Activated naive CD4-positive, alpha-beta T cell treated with Interleukin-2 at 50 U/mL for 16 hours (primary cell): ENCODE measurements at places on chromosomes 6 and 20.

GRCh38 chr6:13124131-13124530 is 204.2 kb downstream of the TBC1D7 start:
- no peak for DNase-seq

GRCh38 chr6:153625089-153625488 is 414.0 kb upstream of the OPRM1 start:
- no peak for DNase-seq

- DNase-seq, result no peak
These were observed 17.2 kb downstream of the SERINC3 start for GRCh38 chr20:44504402-44505307.

DNA sequence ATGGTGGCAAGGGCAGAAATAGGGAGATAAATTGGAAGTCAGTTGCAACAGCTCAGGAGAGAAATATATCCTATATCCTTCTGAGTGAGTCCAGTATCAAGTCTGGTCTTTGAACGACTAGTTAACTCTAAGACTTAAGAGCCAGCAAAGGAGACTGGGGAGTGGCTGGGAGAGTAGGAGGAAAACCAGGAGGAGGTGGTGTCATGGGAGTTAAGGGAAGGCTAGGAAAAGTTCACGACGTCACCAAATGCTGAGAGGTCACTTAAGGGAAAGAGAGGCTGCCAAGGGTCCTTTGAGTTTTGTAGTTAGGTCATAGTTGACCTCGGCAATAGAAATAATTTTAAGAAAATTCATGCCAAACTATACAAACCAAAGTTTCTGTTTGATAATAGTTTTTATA is 25.1 kb downstream of the ACOT13 start:
- DNase-seq, result no peak

GRCh38 chr6:46410334-46410953 is 80.8 kb downstream of the RCAN2 start:
- no peak for DNase-seq

- no peak for DNase-seq
These were observed 5.8 kb downstream of the HMGA1 start for GRCh38 chr6:34242252-34243130.

DNA sequence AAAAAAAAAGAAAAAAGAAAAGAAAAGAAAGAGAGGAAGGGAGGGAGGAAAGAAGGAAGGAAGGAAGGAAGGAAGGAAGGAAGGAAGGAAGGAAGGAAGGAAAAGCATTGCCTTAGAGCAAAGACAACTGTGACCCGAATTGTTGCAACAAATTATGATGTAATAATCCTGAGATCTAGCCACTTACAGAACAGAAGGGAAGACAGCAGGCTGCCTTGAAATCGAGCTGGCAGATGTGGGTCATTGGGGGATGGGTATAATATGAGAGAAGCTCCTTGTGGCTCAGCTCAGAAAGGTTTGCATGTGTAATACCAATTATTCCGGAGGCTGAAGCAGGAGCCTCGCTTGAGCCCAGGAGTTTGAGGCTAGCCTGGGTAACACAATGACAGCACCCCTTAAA is 208.1 kb upstream of the PROKR2 start:
- DNase-seq, result no peak

- DNase-seq, result no peak
These were observed 161.4 kb downstream of the MTFR2 start for GRCh38 chr6:136088693-136089092.

- no peak for DNase-seq
These were observed 49.5 kb downstream of the NCOA3 start for GRCh38 chr20:47551222-47551621.

DNA sequence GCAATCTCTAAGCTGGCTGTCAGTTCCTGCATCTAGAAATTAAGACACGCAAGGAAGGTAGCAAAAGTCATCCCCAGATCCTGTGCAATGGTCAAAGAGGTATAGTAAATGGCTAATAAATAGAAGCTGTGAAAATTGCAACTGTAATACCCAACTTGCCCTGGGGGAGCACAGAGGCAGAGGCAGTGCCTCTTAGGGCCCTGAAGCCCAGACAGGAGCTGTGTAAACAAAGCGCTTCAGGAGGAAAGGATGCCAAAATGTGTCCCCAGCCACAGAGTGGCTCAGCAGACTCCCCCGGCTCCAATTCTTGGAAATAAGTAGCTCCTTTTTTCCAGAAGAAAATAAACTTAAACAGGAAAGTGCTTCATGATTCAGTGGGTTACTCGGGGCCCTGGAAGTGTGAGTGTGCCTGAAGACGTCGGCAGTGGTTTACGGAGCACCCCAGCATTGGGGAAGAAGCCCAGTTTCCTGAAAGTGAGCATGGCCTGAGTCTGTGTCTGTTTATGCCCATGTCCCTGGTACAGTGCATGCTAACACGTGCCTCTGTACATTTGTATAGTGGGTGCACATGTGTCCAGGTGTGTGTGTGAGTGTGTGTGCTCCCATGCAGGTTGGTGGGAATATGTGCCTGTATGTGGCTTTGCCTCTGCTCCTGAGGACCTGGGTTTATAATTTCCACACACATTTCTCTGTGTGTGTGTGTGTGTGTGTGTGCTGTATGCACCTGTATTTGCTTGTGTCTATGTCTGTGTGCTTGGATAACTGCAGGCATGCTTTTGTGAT is 246.7 kb downstream of the MAFB start:
- DNase-seq, result no peak

- no peak for DNase-seq
These were observed 39.6 kb downstream of the SLX4IP start for GRCh38 chr20:10474606-10475184.

DNA sequence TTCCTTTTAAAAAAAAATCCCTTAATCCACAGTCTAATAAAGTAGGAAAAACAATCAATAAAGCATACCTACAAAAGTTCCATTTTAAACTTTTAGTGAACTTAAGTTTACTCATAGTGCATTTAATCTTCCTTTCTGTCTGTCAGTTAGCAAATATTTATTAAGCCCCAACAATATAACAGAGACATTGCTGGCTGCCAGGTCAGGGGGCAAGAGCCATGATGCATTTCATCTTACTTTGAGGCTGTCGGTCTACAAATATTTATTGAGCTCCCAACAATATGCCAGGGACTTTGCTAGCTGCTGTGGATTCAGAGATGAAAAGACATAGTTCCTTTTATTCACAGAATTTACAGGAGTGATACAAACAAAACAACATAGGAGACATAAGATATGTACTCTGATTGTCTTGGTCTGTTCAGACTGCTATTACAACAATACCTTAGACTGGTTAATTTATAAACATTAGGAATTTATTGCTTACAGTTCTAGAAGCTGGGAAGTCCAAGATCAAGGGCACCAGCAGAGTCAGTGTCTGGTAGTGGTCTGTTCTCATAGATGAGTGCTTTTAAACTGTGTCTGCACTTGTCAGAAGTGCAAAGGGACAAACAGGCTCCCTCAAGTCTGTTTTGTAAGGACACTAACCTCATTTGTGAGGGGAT is 118.6 kb downstream of the PLCB1 start:
- DNase-seq, result no peak

DNA sequence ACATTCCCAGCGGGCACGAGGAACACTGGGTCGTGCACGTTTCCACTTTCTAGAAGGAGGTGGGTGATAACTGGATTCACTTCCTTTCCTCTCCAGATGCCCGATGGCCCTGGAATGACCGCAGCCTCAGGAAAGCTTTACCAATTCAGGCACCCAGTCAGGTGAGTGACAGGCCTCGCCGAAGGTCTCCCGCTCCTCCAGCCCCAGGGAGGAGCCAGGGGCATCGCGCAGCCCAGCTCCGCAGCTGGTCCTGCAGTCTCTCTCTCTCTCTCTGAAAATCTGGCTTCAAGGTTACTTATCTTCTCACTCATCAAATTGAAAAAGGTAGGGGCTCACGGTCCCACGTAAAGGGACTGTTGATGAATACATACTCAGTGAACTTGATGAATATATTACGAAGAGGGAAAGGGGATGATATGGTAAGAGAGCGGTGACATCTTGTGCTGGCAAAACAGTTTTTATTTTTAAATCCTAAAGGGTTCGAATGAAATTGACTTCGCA is 891 bp downstream of the RIPPLY2 start:
- DNase-seq, result no peak

DNA sequence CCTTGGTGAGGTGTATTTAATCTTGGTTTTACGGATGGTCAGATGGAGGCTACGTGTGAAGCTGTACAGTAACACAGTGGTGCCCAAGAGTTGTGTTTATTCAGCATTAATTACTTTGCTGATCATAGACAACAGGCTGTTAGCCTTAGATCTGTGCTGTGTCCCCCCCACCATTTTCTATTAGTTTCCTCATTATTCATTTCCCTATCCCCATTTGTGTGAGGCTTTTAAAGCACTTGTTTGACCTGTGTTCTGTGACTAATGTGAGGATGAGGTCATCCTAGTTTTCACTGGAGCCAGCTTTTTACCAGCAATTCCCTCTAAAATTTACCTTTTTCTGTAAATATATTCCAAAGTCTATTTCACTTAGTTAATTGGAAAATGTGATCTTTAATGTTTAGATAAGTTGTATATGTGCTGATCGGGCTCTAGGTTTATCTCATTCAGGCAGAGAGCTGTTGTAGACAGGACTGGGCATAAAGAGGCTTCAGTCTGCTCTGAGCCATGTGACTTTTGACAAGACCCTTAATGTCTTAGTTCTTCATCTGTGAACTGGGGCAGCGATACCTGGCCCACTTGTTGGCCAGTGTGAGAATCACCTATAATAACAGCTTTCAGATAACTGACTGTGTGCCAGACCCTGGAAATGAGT is 8.4 kb downstream of the MAPRE1 start:
- DNase-seq, result no peak

- no peak for DNase-seq
These were observed 74.6 kb downstream of the KIF16B start for GRCh38 chr20:16498526-16499253.

- no peak for DNase-seq
These were observed 13.0 kb upstream of the TSHZ2 start for GRCh38 chr20:52959125-52959524.

- DNase-seq, result no peak
These were observed 190.5 kb downstream of the SLC16A10 start for GRCh38 chr6:111277819-111278218.

DNA sequence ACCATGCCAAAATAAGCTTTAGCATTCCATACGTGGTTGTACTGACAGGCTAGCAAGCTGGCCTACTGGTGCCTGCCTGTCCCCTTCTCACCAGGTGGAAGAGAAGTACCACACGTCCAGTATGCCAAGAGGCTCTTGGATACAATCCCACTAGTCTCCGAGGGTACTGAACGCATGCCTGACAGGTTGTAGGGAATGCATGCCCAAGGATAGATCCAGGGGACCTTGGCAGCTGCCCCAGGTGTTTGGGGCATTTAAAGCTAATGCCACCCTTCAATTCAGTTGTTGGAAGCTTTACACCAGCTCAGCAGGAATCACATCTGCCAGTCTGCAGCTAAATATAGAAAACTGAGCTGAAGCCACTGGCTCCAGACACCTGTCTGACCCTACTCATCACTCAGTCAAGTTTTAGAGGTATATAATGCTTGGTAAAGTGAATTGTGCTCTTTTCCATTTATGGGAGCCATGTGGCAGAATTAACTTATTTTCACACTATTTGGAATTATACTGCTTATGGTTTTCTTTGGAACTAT is 4.9 kb downstream of the TUBB2B start:
- DNase-seq, result no peak

DNA sequence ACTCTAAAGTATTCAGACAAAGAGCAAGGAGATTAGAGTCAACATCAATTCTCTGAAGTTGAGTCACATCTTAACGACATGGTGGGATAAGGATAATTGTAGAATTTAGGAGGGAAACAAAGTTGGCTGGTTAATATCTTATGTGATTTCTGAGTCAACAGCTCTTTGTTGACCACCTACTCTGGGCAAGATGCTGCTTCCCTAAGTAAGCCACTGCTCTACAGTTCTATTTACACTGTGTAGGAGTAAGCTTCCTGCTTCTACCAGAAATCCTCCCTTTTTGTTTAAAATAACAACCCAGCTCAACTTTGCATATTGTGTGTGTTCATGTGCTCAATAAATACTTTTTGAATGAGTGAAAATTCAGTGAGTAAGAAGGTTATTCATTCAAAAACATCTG is 3.1 kb downstream of the HS3ST5 start:
- DNase-seq, result no peak

- no peak for DNase-seq
These were observed 208.0 kb downstream of the ARHGAP18 start for GRCh38 chr6:129501740-129502660.

DNA sequence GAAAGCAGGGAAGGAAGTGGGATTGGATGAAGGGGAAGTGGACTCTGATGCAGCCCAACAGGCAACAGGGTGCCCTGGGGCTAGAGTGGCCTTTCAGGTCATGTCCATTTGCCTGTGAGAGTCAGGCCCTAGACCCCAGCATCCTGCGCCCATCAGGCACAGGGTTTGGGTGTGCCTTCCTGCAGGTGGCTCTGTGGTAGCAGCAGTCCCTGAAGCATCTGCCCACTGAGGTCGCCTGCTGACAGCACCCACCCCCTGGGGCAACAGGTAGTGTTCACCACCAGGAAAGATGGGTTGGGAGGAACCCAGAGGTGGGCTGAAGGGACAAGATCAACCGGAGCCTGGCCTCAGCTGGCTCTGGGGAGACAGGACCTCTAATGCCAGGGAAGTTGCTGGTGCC is 3.6 kb downstream of the PACSIN1 start:
- DNase-seq, result no peak

DNA sequence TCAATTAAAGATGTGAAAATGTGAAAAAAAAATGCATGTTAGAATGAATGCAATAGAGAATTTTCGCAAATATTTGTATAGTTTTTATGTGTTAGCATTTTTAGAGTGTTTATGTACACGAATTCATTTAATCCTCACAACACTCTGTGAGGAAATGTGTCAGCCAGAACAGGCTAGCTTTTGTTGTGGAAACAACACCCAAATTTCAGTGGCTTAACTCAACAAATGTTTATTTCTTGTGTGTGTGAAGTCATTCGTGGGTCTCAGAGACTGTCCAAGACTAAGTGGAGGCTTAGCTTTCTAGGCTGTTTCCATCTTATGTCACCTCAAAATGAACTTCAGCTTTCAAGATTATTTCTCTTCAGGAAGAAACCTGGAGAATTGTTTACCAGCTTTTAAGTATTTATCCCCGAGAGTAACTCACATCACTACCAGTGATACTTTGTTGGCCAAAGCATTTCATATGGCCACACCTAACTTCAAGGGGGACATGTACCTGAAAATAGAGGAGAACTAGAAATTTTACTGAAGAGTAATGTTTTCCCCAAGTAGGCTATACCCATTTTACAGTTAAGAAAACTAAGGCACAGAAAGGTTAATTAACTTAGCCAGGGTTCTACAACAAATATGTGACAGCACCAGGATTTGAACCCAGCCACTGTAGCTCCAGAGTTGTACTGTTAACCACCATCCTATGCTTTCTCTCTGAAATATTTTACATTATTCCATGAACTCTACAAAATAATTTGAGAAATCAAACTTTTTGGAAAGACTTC is 306.1 kb downstream of the QKI start:
- DNase-seq, result no peak

DNA sequence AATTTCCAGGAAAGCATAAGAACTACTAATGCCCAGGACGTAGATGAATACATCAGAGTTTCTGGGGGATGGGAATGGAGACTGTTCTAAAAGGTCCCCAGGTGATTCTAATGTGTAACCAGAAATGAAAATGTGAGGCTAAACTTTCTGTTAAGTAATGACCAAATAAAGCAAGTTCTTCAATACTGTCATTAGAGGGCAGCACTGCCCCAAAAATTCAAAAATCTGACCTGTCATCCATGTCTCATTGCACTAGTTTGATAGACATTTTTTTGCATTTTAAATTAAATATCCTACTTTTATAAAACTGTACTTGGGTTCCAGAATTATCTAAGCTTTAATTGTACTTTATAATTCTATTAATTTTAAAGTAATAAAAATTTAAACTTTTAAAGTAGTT is 94.9 kb downstream of the RFX6 start:
- no peak for DNase-seq

- no peak for DNase-seq
These were observed 50.1 kb downstream of the MARCKS start for GRCh38 chr6:113907102-113907815.

- DNase-seq, result no peak
These were observed 631.7 kb downstream of the TFAP2B start for GRCh38 chr6:51450248-51450957.
